Right renal cortex interstitium (tissue), 3 donors: ENCODE measurements at places on chromosomes 13 and 19. TPM values are rescaled to one million over a fixed set of nuclear protein-coding genes. Genes with fewer than 3 reads are reported as not detected.

The PCP2 gene
- 0.58 TPM for polyA plus RNA-seq

The PSG6 gene
- 0.10 TPM for polyA plus RNA-seq

The LRRC8E gene
- polyA plus RNA-seq: 2.4 TPM

The ALKBH6 gene
- 15.9 TPM for polyA plus RNA-seq

The FFAR3 gene
- polyA plus RNA-seq: 0.31 TPM

The ZNF132 gene
- polyA plus RNA-seq: 16.6 TPM

The CTXN1 gene
- 11.5 TPM for polyA plus RNA-seq

The COL5A3 gene
- polyA plus RNA-seq: 0.60 TPM

The CABP5 gene
- not detected for polyA plus RNA-seq

The SPIB gene
- 0.28 TPM for polyA plus RNA-seq

The SRRM5 gene
- polyA plus RNA-seq: 0.59 TPM

The C19orf67 gene
- not detected for polyA plus RNA-seq

The TNPO2 gene
- polyA plus RNA-seq: 66.0 TPM

The RB1 gene
- 48.3 TPM for polyA plus RNA-seq

The WDR87 gene
- not detected for polyA plus RNA-seq

The PLIN3 gene
- polyA plus RNA-seq: 38.4 TPM

The SIAH3 gene
- 0.79 TPM for polyA plus RNA-seq

The LHB gene
- not detected for polyA plus RNA-seq

The ACTMAP gene
- 13.6 TPM for polyA plus RNA-seq

The PPM1N gene
- polyA plus RNA-seq: 0.17 TPM

The CLDN10 gene
- 114 TPM for polyA plus RNA-seq

The CFD gene
- 2.0 TPM for polyA plus RNA-seq

The ZNF98 gene
- 3.1 TPM for polyA plus RNA-seq

The PNMA8B gene
- polyA plus RNA-seq: 3.9 TPM

The HPN gene
- polyA plus RNA-seq: 102 TPM

The KIR3DL2 gene
- polyA plus RNA-seq: not detected

The CLEC11A gene
- 25.3 TPM for polyA plus RNA-seq

The PPP1R12C gene
- polyA plus RNA-seq: 60.0 TPM
